Stimulated activated CD8-positive, alpha-beta memory T cell treated with anti-CD3 and anti-CD28 coated beads, Interleukin-15, amount 100 ng/mL, for 24 hours (primary cell): ENCODE measurements at places on chromosomes 5 and 9.

DNA sequence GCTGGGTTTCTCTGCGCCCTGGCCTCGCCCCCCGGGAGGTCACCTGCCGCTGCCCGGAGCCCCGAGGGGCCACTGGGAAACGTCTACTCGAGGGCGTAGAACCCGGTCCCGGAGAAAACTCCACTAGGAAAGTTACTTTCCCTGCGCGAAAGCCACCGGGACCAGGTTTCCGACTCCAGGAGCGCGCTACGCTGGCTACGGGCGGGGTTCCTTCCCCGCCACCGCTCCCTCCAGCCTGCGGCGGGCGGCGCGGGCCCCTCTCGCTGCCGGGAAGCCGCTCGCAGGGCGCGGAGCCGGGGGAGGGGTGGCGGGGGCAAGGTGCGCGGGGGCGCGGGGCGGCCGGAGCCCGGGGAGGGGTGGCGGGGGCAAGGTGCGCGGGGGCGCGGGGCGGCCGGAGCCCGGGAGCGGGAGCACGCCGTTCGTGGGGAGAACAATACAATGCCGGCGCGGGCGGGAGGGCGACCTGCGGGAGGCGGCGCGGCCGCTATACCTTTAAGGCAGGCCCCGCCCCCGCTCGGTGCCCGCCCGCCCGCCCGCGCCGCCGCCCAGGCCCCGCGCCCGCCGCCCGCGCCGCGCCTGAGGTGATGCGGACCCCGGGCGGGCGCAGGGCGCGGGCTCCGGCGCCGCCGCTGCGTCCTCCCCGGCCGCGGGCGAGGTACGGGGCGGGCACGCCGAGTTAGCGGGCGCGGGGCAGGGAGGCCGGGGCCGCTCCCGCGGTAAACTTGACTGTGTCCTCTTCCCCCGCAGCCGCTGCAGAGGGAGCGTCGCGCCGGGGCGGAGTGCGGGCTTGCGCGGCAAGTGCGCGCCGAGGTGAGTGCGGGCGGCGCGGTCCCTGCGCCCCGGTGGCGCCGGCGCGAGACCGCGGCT, 278.1 kb downstream of the AOPEP start:
- no peak for DNase-seq

GRCh38 chr5:88826646-88827585, 56.1 kb downstream of the MEF2C start:
- no peak for DNase-seq

DNA sequence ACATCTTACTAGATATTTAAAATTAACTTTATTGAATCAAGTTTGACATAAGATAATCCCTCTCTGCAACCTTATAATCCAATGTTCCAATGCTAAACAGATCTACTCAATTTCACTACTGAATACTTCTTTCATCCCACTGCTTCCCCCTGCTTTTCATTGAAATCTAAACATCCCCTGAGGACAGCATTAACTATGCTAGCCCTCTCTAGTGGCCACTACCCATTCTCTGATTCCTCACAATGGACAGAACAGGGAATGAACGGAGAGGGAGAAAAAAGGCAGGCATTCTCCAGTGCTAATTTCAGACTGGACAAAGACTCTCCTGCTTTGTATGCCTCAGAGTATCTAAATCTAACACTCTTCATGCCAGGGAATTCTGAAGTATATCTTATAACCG, 54.3 kb upstream of the RGS7BP start:
- DNase-seq: no peak

DNA sequence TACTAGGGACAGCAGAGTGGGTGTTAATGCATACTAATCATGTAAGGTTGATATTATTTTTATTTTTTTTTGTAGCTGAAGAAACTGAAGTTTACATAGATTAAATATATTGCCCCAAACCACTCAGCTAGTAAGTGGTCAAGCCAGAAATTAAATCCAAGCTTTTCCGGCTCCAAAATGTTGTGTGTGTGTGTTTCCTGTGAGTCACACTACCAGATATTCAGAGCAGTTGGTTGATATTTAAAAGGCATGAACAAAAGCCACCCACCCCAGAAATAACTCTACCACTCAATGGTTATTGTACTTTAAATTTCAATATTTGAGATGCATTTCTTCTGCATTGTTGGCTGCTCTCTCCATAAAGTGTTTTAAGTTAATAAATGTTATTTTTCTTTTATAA, 29.5 kb downstream of the KCNN2 start:
- DNase-seq: no peak

GRCh38 chr9:121915304-121915625, 177.8 kb downstream of the TTLL11 start:
- DNase-seq: no peak

DNA sequence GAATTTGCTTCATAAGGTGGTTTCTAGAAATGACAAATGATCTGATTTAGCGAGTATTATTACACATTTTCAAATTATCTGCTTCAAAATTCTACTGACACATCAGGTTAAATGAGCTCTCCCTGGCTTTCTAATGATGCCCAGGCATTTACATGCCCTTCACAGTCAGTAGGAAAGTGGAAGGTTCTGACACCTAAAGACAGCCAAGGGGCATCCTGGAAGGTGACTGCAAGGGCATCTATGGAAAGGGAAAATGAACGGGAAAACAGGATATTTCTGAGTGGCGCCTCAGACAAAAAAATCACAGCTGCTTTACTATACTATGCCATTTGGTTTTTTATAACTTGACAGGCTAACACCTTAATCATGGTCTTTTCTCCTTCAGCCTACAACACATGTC, 31.0 kb downstream of the ANKH start:
- DNase-seq: no peak
